ENCODE measurements at places on chromosomes 5 and 9.

DNA sequence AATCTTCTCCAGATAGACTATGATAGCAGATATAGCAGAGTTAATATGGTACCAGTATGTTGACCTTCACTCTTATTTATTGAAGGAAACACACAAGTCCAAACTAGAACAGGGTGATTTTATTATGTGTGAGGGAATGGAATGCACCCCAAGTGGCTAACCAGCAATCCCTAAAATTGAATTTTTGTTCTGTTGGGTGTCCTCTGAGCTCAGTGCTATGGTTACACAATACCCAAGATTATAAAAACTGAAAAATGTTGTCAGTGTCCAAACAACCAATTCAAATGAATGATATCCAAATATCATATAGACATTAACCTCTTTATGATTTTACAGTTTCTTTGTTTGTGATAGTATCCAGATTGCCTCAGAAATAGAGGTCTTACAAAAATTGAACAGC lies 60.9 kb downstream of the NNT start:
- H3K4me1 ChIP-seq = peaks cover 17% of the 10 kb centered on the region
- no peak overlapping the region for H3K4me3 ChIP-seq
- H3K27me3 ChIP-seq = no peaks in the 10 kb centered on the region
- no peak overlapping the region for H3K27ac ChIP-seq

- no peak overlapping the region for H3K27ac ChIP-seq
- H3K4me3 ChIP-seq = no peak overlapping the region
- peaks cover 2% of the 10 kb centered on the region for H3K36me3 ChIP-seq
- no peak for DNase-seq
- H3K4me1 ChIP-seq = no peaks in the 10 kb centered on the region
- H3K27me3 ChIP-seq = peaks cover 24% of the 10 kb centered on the region
Measured at GRCh38 chr5:33409435-33410170, 31.2 kb upstream of the TARS1 start.

- no peak for DNase-seq
- H3K4me1 ChIP-seq = peaks cover 10% of the 10 kb centered on the region
- no peak overlapping the region for H3K4me3 ChIP-seq
- no peaks in the 10 kb centered on the region for H3K36me3 ChIP-seq
- H3K27ac ChIP-seq = no peak overlapping the region
Measured at GRCh38 chr5:78779262-78779661, 130.7 kb upstream of the LHFPL2 start.

DNA sequence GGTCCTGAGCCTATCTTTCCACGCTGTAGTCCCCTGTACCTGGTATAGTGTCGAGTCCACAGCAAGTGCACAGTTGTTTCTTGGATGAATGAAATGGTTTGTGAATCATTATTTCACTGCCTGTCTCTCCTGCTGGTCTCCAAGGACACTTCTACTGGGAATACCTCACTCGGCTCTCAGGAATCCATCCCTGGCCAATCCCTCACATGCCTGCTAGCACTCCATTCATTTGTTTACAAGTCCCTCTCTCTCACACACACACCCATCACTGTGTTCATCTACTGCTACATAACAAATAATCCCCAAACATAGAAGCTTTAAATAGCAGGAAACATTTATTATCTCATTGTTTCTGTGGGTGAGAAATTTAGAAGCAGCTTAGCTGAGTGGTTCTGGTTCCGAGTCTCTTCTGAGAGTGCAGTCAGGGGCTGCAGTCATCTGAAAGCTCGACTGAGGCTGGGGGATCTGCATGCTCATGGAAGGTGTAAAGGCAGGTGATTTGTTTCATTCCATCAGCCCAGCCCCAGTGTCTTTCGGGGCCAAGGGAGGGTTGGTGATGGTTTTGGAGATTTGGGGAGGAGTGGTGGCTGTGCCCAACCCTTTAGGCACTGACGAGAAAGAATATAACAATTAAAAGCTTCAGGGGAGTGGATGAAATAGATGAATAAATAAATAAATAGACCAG lies 132.7 kb upstream of the IER5L start:
- H3K27me3 ChIP-seq = peaks cover 17% of the 10 kb centered on the region
- no peaks in the 10 kb centered on the region for H3K36me3 ChIP-seq
- H3K4me1 ChIP-seq = no peaks in the 10 kb centered on the region
- no peak for DNase-seq

GRCh38 chr5:107634981-107635848 lies 35.5 kb downstream of the EFNA5 start:
- peaks cover 11% of the 10 kb centered on the region for H3K27me3 ChIP-seq
- no peak for DNase-seq
- no peaks in the 10 kb centered on the region for H3K36me3 ChIP-seq

- peaks cover 4% of the 10 kb centered on the region for H3K36me3 ChIP-seq
- peak overlapping the region; percentile 81 for H3K4me3 ChIP-seq
- DNase-seq = peak; percentile 37
Measured at GRCh38 chr5:139668064-139668880, 20.1 kb downstream of the CXXC5 start.

- peaks cover 2% of the 10 kb centered on the region for H3K36me3 ChIP-seq
- H3K4me3 ChIP-seq = no peak overlapping the region
- H3K27ac ChIP-seq = no peak overlapping the region
- no peaks in the 10 kb centered on the region for H3K27me3 ChIP-seq
- DNase-seq = no peak
Measured at GRCh38 chr9:16768816-16769215, 101.7 kb downstream of the BNC2 start.

DNA sequence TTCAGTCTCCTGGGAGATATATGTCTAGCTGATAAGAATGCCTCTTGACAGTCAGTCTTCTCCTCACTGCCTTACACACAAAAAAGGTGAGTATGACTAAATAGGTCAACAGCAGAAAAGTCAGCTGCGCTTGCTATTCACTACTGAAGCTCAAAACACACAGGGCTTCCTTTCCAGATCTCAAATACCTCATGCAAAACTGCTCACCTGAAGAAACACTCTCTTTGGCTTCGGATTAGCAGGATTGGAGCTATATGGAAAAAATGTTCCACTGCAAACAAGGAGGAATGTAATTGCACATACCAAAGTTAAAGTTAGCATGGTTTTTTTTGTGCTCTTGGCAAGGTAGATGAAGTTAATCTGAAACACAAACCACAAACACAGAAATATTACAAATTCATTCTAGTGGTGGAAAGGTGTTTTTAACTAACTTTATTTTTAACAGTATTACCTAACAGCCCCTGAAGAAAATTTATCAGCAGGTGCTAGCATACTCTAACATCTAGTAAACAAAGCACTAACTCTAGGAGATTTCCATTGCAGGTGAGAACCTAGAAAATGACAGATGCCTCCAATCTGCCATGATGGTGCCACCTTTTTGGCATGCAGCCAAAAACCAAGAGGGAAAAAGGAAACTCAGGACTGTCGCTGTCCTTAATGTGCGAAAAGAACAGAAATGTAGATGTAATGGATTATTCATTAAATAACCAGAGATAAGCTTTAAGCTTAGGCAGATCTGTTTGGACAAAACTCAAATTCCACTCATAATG lies 31.8 kb downstream of the ERMP1 start:
- no peaks in the 10 kb centered on the region for H3K27me3 ChIP-seq
- DNase-seq = no peak
- no peak overlapping the region for H3K4me3 ChIP-seq
- H3K4me1 ChIP-seq = peaks cover 2% of the 10 kb centered on the region

DNA sequence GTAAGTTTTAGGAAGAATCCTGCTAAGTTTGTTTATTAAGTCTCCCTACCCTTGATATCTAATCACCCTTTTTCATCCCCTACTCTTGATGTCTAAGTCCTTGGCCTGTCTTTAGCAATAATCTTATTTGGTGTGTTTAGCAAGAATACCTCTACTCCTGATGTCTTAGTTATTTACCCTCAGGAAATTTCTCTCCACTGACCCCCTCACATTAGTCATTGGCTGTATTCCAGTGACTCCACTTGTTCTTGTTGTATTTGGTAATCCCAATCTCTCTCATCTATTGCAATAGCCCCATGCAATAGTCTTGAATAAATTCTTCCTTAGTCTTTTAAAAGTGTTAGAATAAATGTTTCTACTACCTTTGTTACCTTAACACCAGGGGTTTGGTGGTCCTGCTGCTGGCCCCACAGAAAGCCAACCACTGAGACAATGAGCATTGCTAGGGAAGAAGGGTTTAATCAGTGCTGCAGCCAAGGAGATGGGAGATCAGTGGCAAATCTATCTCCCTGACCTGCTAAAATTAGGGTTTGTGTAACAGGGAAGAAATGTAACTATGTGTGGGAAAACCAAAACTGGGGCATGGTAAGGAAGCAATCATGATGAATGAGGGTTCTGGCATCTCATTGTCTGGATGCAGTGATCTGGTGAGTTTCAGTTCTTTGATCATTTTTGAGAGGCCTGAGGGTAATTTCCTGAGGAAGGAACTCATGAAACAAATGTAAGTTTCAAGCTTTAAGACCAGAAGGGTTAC lies 236.4 kb upstream of the DAB2 start:
- H3K27ac ChIP-seq = no peak overlapping the region
- peaks cover 5% of the 10 kb centered on the region for H3K4me1 ChIP-seq
- no peak overlapping the region for H3K4me3 ChIP-seq
- peaks cover 16% of the 10 kb centered on the region for H3K27me3 ChIP-seq

DNA sequence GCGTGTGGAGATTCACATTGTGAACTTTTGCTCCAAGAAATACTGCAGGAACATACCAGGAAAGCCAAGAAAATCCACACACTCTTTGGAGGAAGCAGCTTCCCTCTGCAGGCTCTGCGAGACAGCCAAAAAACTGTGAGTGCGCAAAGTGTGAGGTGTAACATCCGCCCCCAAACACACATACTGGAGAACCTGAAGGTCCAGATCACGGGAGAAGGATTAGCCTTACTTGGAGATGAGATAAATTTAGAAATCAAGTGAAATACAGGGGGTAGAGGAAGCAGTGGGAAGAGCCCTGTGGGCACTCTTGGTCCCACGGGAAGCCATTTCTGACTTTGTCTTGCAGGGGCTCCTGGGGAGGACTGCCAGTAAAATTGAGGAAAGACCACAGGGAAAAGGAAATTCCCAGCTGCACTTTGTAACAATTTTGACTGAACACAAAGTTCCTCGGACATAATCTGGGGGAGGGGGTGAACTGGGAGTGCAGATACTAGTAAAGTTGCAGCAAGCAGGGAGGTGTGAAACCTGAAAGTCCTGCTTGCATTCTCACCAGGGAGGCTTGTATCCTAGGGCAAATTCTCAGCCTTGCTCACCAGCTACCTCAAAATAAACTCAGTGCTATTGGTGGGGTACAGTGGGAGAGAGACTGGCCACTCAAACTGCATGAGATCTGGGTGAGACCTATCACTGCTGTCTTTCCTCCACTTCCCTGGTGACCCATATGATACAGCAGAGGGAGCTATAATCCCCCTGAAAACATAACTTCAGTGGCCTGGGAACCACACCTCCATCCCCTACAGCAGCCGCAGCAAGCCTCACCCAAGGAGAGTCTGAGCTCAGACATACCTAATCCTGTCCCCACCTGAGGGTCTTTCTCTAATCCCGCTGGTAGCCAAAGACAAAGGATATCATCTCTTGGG lies 109.1 kb downstream of the ALDH1A1 start:
- H3K4me1 ChIP-seq = no peaks in the 10 kb centered on the region
- no peak overlapping the region for H3K4me3 ChIP-seq
- no peaks in the 10 kb centered on the region for H3K36me3 ChIP-seq
- H3K27me3 ChIP-seq = no peaks in the 10 kb centered on the region

- no peak overlapping the region for H3K27ac ChIP-seq
- H3K4me3 ChIP-seq = no peak overlapping the region
- no peaks in the 10 kb centered on the region for H3K36me3 ChIP-seq
- peaks cover 1% of the 10 kb centered on the region for H3K4me1 ChIP-seq
Measured at GRCh38 chr5:31768784-31769183, 129.9 kb downstream of the PDZD2 start.

GRCh38 chr5:31362529-31362900 lies 169.0 kb downstream of the CDH6 start:
- no peak overlapping the region for H3K27ac ChIP-seq
- no peak for DNase-seq
- H3K36me3 ChIP-seq = no peaks in the 10 kb centered on the region
- no peak overlapping the region for H3K4me3 ChIP-seq
- H3K4me1 ChIP-seq = no peaks in the 10 kb centered on the region

GRCh38 chr9:26158631-26159150 lies 480.4 kb upstream of the TUSC1 start:
- no peak overlapping the region for H3K4me3 ChIP-seq
- DNase-seq = no peak
- H3K27ac ChIP-seq = no peak overlapping the region
- no peaks in the 10 kb centered on the region for H3K4me1 ChIP-seq
- no peaks in the 10 kb centered on the region for H3K27me3 ChIP-seq

GRCh38 chr9:69569738-69570451 lies 102.3 kb downstream of the APBA1 start:
- H3K4me3 ChIP-seq = no peak overlapping the region
- no peaks in the 10 kb centered on the region for H3K36me3 ChIP-seq
- DNase-seq = no peak
- no peak overlapping the region for H3K27ac ChIP-seq
- no peaks in the 10 kb centered on the region for H3K4me1 ChIP-seq

All from effector memory CD8-positive, alpha-beta T cell (primary cell).